ENCODE measurements at places on chromosomes 12 and 14. TPM values are rescaled to one million over a fixed set of nuclear protein-coding genes. Genes with fewer than 3 reads are reported as not detected.

GRCh38 chr12:112710414-112710813, 81.1 kb upstream of the RPH3A start:
- H3K4me1 ChIP-seq = no peaks in the 10 kb centered on the region
- no peak overlapping the region for H3K4me3 ChIP-seq
- no peaks in the 10 kb centered on the region for H3K27me3 ChIP-seq
- no peak overlapping the region for H3K27ac ChIP-seq

GRCh38 chr12:49624921-49625577, 1.7 kb downstream of the PRPF40B start:
- H3K4me3 ChIP-seq = no peak overlapping the region
- H3K27me3 ChIP-seq = no peaks in the 10 kb centered on the region
- DNase-seq = no peak
- no peaks in the 10 kb centered on the region for H3K36me3 ChIP-seq

DNA sequence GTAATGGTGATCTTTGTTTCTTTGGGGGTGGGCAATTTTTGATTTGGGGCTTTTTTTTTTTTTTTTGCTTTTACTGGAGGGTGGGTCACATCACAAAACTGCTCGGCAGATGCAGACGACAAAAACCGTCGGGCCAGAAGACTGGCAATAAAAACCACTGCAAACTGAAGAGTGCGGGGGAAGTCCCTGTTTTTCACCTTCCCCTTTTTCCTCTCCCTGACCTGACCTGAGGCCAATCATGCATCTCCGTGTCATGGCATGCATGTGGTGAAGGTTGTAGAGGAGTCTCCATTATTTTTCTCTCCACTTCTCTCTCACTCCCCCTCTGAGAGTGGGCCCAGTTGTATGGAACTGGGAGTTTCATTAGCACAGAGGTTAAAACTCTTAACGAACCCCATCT, 57.5 kb downstream of the AP5M1 start:
- no peak for DNase-seq
- H3K27ac ChIP-seq = no peak overlapping the region
- no peaks in the 10 kb centered on the region for H3K36me3 ChIP-seq
- H3K4me1 ChIP-seq = no peaks in the 10 kb centered on the region
- no peak overlapping the region for H3K4me3 ChIP-seq

GRCh38 chr14:50828721-50829488, 2.1 kb downstream of the NIN start:
- peaks cover 31% of the 10 kb centered on the region for H3K4me1 ChIP-seq
- H3K27ac ChIP-seq = peak overlapping the region; percentile 72
- H3K36me3 ChIP-seq = no peaks in the 10 kb centered on the region
- H3K27me3 ChIP-seq = no peaks in the 10 kb centered on the region
- peak overlapping the region; percentile 78 for H3K4me3 ChIP-seq

DNA sequence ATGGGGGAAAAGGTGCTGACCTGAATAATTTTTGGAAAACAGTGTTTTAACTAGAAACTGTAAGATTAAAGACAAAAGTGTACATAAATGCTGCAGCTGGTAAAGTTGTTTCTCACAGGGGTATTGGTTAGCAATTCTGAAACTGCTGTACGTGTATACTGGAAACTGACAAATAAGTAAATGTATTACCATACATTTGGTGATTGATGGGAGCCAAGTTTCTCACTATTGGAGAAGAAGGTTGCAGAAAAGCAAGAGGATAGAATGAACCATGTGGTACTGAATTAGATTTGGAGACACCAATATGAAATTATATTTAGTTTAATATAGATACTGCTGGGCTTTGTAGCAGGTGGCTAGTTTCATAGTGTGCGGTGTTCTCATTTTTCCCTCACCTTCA, 19.6 kb upstream of the FBXO33 start:
- H3K27ac ChIP-seq = no peak overlapping the region
- no peak for DNase-seq
- no peaks in the 10 kb centered on the region for H3K4me1 ChIP-seq
- H3K36me3 ChIP-seq = no peaks in the 10 kb centered on the region

DNA sequence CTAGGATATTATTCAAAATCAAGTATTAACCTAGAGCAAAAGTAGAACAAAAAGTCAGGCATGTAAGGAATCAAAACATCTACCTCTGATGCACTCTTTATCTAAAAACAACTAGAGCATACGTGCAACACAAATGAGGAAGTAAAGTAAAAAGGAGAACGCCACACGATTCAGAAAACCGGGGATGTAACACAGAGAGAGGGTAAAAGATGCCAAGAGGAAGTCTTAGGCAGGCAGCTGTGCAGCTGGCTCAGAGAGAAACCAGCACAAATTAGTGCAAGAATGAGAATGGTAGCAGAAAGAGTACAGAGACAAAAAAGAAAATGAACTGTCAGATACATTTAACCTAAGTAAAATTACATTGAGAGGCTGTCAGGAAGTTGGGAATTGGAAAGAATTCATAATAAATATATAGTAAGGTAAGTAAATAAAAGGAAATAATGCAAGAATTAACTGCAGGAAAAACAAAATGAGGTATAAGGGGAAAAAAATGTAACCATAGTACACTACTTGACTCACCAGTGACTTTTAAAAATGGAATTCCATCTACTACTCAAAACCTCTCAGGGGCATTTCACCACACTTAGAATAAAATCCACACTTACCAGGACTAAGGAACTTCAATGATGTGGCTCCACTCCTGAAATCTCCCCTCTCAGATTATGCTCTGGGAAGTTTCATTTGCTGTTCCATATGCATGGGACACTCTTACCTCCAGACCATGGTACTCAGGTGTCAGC, 17.1 kb downstream of the BCAT1 start:
- no peaks in the 10 kb centered on the region for H3K36me3 ChIP-seq
- no peak for DNase-seq
- no peak overlapping the region for H3K4me3 ChIP-seq
- H3K27ac ChIP-seq = no peak overlapping the region

GRCh38 chr14:54374117-54374884, 22.5 kb upstream of the CDKN3 start:
- no peak overlapping the region for H3K27ac ChIP-seq
- no peak for DNase-seq
- H3K27me3 ChIP-seq = peaks cover 4% of the 10 kb centered on the region
- no peaks in the 10 kb centered on the region for H3K36me3 ChIP-seq
- no peak overlapping the region for H3K4me3 ChIP-seq

GRCh38 chr12:108271951-108272872, 66.9 kb downstream of the CMKLR1 start:
- no peaks in the 10 kb centered on the region for H3K4me1 ChIP-seq
- H3K27me3 ChIP-seq = no peaks in the 10 kb centered on the region
- no peak overlapping the region for H3K4me3 ChIP-seq
- no peaks in the 10 kb centered on the region for H3K36me3 ChIP-seq
- H3K27ac ChIP-seq = no peak overlapping the region

- H3K27ac ChIP-seq = no peak overlapping the region
- no peak for DNase-seq
- H3K27me3 ChIP-seq = no peaks in the 10 kb centered on the region
- H3K36me3 ChIP-seq = no peaks in the 10 kb centered on the region
- no peaks in the 10 kb centered on the region for H3K4me1 ChIP-seq
Observed at GRCh38 chr14:89855961-89856656, 98.4 kb downstream of the EFCAB11 start.

DNA sequence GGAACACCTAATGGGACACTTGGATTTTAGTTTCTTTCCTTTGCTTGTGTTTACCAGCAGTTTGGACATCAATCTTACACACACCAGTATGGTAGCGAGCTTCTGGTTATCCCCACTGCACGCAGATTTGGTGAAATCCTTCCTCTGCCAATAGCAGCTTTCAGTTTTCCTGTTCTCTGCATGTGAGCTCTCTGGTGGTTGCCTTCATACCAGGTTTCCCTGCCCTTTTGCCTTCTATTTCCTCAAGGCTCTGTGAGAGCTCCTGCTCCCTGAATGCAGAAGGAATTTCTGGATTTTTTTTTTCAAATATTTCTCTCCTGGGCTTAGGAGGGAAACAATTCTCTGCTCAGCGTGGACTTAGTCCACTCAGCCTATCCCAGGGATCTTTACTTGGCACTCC, 93.0 kb upstream of the CCDC91 start:
- no peak overlapping the region for H3K27ac ChIP-seq
- H3K27me3 ChIP-seq = no peaks in the 10 kb centered on the region
- no peak for DNase-seq
- H3K4me3 ChIP-seq = no peak overlapping the region
- no peaks in the 10 kb centered on the region for H3K4me1 ChIP-seq

DNA sequence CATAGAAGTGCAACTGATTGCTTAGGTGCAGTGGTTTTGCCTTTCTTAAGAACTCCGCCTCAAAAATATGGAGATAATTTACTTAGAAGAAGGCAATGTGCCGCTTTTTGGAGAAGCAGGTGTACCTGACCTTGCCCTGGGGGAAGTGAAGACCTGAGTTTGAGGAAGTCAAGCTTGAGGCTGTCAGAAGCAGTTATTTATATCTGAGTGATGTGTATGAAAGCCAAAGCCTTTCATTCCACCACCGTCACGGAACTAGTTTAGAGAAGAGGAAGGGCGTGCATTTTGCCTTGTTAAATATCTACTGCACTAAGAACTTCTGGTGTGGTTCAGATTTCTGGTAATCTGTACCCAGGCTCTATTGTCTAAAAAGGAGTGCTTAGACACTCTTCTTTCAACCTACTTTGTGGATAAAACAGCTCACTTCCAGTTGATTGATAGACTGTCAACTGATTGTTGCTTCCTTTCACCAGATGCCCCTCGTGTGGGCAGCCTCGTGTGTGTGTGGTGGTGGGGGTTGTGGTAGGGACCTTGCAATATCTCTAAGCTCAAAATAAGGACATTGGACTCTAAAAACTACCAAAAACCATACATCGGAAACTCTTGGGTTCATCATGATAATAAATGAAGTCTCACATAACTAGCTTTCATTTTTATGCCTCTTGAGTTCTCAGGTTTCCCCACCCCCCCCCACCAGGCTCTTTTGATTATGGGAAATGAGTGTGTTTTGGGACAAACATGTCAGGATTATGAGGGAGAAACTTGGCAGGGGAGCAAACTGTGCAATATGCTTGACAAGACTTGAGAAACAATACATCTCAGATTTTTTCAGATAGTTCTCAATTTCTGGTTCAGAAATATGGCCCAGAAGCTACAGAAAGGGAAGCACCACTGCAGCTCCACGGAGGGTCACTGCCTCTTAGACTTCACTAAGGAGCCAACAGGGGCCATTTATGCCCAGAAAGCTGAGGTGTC, 78.6 kb downstream of the ARF6 start:
- H3K4me3 ChIP-seq = peak overlapping the region; percentile 30
- DNase-seq = peak; percentile 45
- H3K27ac ChIP-seq = peak overlapping the region; percentile 85
- H3K27me3 ChIP-seq = no peaks in the 10 kb centered on the region
- no peaks in the 10 kb centered on the region for H3K36me3 ChIP-seq

GRCh38 chr12:1013618-1014489, 22.8 kb downstream of the ERC1 start:
- no peak overlapping the region for H3K27ac ChIP-seq
- no peaks in the 10 kb centered on the region for H3K4me1 ChIP-seq
- H3K4me3 ChIP-seq = no peak overlapping the region

GRCh38 chr12:69007101-69007854, 74.3 kb upstream of the CPM start:
- H3K4me3 ChIP-seq = no peak overlapping the region
- H3K36me3 ChIP-seq = no peaks in the 10 kb centered on the region
- no peak overlapping the region for H3K27ac ChIP-seq
- no peaks in the 10 kb centered on the region for H3K27me3 ChIP-seq

DNA sequence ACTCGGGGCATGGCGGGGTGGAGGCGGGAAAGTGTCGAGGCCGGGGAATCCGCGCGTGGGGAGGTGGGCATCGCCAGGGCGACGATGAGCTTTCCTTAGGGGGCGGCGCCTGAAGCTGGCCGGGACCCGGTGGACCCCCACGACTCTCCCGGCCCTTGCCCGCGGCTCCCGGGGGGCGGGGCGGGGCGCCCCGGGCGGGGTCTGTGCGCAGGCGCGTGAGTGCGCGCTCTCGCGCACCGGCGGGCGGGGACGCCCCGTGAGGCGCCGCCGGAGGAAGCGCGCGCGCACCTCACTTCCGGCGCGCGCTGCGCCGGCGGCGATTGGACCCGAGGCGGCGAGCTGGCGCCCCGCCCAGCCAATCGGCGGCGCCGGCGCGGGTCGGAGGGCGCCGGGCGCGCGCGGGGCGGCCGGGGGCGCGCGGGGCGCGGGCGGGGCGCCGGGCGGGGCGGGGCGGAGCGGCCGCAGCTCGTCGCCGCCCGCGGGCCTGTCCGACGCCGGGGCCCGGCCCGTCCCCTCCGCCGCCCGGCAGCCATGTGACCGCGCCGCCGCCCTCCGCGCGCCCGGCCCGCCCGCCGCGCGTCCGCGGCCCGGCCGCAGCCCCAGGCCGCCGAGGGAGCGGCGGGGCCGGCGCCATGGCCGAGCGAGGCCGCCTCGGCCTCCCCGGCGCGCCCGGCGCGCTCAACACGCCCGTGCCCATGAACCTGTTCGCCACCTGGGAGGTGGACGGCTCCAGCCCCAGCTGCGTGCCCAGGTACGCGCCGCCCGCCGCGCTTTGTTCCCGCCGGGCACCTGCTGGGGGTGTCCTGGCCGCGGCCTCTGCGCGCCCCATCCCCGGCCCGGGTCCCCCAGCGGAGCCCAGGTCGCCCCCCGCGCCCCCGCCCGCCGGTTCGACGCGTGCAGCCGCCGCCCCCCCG, at the start of gene PACS2:
Gene PACS2, plus strand, starts transcription at position 462 of the 914 bp plus-strand sequence. Its CDS starts 171 bp downstream, at position 633.
- peak within 1 kb of the TSS; percentile 31 for H3K27ac ChIP-seq
- no peaks in the 10 kb centered on the region for H3K27me3 ChIP-seq
- H3K36me3 ChIP-seq = no peaks in the 10 kb centered on the region
- peak within 1 kb of the TSS; percentile 61 for H3K4me3 ChIP-seq
- H3K4me1 ChIP-seq = peaks cover 27% of the 10 kb centered on the region
- peak; percentile 82 for DNase-seq

GRCh38 chr12:108620236-108620879, 13.3 kb downstream of the SELPLG start:
- H3K27me3 ChIP-seq = no peaks in the 10 kb centered on the region
- no peak overlapping the region for H3K4me3 ChIP-seq
- peaks cover 80% of the 10 kb centered on the region for H3K4me1 ChIP-seq
- no peak for DNase-seq
- peaks cover 60% of the 10 kb centered on the region for H3K36me3 ChIP-seq
- H3K27ac ChIP-seq = no peak overlapping the region

- H3K36me3 ChIP-seq = no peaks in the 10 kb centered on the region
- DNase-seq = no peak
- H3K4me1 ChIP-seq = peaks cover 14% of the 10 kb centered on the region
- no peaks in the 10 kb centered on the region for H3K27me3 ChIP-seq
Observed at GRCh38 chr12:49901986-49902385, 1.7 kb downstream of the FAIM2 start.

- H3K27me3 ChIP-seq = no peaks in the 10 kb centered on the region
- no peak for DNase-seq
Observed at GRCh38 chr12:121628037-121628436, 1.7 kb downstream of the ORAI1 start.

GRCh38 chr12:16119618-16120415, 157.7 kb downstream of the SLC15A5 start:
- H3K4me1 ChIP-seq = no peaks in the 10 kb centered on the region
- no peak overlapping the region for H3K4me3 ChIP-seq
- no peaks in the 10 kb centered on the region for H3K36me3 ChIP-seq
- no peak overlapping the region for H3K27ac ChIP-seq
- no peaks in the 10 kb centered on the region for H3K27me3 ChIP-seq

- peak; percentile 90 for DNase-seq
- H3K27me3 ChIP-seq = no peaks in the 10 kb centered on the region
- peaks cover 23% of the 10 kb centered on the region for H3K4me1 ChIP-seq
- peaks cover 5% of the 10 kb centered on the region for H3K36me3 ChIP-seq
- H3K27ac ChIP-seq = peak within 1 kb of the TSS; percentile 84
Observed at GRCh38 chr12:104303538-104304151, at the start of gene EID3. TSS of gene EID3 (plus strand) at chr12:104303739. CDS start at chr12:104303935, 196 bp downstream.

KCNMB4 gene
- total RNA-seq = 0.53 TPM

PTHLH gene
- not detected for total RNA-seq

ACRBP gene
- total RNA-seq = 0.95 TPM

PAN2 gene
- total RNA-seq = 107 TPM

SMCO2 gene
- not detected for total RNA-seq

RPL10L gene
- not detected for total RNA-seq

SPATA7 gene
- total RNA-seq = 1.3 TPM

SLC5A8 gene
- not detected for total RNA-seq

MBD6 gene
- total RNA-seq = 74.7 TPM

MGP gene
- 1.8 TPM for total RNA-seq

KLHDC1 gene
- 9.8 TPM for total RNA-seq

BMP4 gene
- total RNA-seq = not detected

All from CD4-positive, alpha-beta T cell (primary cell).